Uterus (tissue), 4 donors: ENCODE measurements at places on chromosomes 16 and 17. TPM values are rescaled to one million over a fixed set of nuclear protein-coding genes. Genes with fewer than 3 reads are reported as not detected.

GRCh38 chr17:50095626-50096037, 481 bp downstream of the PDK2 start:
- peak; percentile 46 for DNase-seq
- H3K27me3 ChIP-seq = no peaks in the 10 kb centered on the region
- peak overlapping the region; percentile 78 for H3K27ac ChIP-seq

Gene CACNG1
- not detected for total RNA-seq

GRCh38 chr16:79582789-79583188, 17.7 kb downstream of the MAF start:
- no peaks in the 10 kb centered on the region for H3K4me1 ChIP-seq
- H3K4me3 ChIP-seq = no peak overlapping the region
- H3K36me3 ChIP-seq = no peaks in the 10 kb centered on the region

DNA sequence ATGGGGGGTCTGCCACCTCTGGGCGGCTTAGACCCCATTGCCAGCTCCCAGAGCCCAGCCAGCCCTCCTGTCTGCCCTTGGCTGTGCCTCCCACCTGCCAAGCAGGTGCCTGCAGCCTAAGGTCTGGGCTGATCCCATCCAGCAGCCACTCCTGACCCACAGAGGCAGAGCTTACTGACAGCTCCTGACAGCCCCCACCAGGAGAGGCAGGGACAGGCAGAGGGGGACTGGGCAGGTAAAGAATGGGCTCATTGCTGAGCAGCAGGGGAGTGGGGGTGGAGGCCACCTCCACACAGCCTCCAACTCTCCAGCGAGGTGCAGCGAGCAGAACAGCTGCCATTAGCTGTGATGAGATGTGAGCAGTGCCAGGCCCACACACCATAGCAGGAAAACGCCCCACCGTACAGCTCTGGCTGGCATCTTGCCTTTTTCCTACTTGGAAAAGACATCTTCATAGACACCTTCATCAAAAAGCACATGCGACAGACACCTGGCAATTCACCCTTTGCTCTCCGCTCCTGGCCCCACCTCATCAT, 164.4 kb downstream of the C16orf78 start:
- H3K36me3 ChIP-seq = no peaks in the 10 kb centered on the region
- H3K4me1 ChIP-seq = no peaks in the 10 kb centered on the region
- no peaks in the 10 kb centered on the region for H3K27me3 ChIP-seq
- H3K27ac ChIP-seq = no peak overlapping the region
- DNase-seq = no peak

- no peaks in the 10 kb centered on the region for H3K4me1 ChIP-seq
Measured at GRCh38 chr16:50709061-50709684, 15.8 kb downstream of the NOD2 start.

GRCh38 chr17:3890082-3890877, 2.6 kb downstream of the CAMKK1 start:
- H3K27ac ChIP-seq = peak overlapping the region; percentile 97
- H3K27me3 ChIP-seq = no peaks in the 10 kb centered on the region
- peak; percentile 95 for DNase-seq
- H3K4me1 ChIP-seq = peaks cover 8% of the 10 kb centered on the region

GRCh38 chr16:86593913-86594620, 15.7 kb downstream of the FOXL1 start:
- no peaks in the 10 kb centered on the region for H3K27me3 ChIP-seq
- H3K4me1 ChIP-seq = no peaks in the 10 kb centered on the region
- no peaks in the 10 kb centered on the region for H3K36me3 ChIP-seq
- H3K4me3 ChIP-seq = no peak overlapping the region
- DNase-seq = no peak
- H3K27ac ChIP-seq = no peak overlapping the region
